NCI-H1694 (cell line): ENCODE measurements at places on chromosomes 1 and 21.

GRCh38 chr1:65817891-65818290, 25.2 kb downstream of the PDE4B start:
- DNase-seq = no peak

- no peak for DNase-seq
Observed at GRCh38 chr1:178628637-178629251, 96.3 kb upstream of the RALGPS2 start.

DNA sequence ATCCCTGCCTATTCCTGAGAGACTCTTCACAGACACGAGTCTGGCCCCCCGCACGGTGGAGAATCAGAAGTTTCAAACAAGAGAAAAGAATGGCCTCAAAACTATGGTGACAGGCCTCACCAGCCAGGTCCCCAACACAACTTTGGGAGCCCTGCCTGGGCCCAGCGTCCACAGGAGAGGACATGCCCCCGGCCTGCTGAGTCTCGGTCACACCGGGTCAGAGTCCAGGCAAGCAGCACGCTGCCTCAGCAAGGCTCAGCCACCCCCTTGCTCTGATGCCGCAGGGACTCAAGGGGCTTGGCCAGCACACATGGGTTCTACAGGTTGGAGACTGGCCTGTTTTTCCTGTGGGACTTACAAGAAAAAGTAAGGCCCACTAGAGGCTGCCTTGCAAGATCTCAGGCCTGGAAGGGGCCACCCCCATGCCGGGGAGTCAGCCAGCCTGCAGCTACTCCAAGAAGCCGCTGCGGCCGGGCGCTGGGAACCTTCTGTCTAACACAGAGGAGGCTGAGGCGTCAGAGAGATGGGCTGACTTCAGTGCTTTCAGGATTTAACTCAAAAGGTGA, 116.8 kb downstream of the NPHP4 start:
- DNase-seq = no peak

DNA sequence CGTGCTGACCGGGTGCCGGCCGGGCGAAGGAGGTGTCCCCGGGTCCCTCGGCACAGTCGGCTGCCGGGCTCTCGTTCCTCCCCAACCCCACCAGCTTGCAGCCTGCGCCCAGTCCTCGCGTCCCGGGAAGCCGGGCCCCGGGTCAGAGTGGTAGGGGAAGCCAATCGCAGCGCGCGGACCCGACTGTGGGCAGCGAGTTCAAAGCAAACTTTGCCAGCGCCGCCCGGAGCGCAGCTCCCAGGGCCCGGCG, 328 bp downstream of the MYCL start:
- peak; percentile 100 for DNase-seq

DNA sequence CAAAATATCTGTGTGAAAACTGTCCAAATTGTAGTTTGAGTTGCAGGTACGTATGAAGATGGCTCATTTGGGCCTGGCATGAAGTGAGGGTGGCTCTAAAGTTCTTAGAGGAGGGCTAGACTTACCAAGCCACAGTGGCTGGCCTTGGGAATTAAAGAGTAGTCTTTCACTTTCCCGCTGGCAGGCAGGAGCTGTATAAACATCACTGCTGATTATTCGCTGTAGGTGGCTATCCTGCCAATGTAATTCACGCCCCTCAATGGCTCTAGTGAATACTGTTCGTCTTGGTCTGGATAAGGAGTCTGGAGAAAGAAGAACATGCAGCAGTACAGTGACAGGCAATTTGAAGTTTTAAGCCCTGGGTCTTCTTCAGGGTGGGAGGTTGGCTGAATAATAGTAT, 31.0 kb downstream of the UROD start:
- DNase-seq = no peak

- no peak for DNase-seq
Observed at GRCh38 chr1:59266927-59267293, 30.0 kb upstream of the FGGY start.

DNA sequence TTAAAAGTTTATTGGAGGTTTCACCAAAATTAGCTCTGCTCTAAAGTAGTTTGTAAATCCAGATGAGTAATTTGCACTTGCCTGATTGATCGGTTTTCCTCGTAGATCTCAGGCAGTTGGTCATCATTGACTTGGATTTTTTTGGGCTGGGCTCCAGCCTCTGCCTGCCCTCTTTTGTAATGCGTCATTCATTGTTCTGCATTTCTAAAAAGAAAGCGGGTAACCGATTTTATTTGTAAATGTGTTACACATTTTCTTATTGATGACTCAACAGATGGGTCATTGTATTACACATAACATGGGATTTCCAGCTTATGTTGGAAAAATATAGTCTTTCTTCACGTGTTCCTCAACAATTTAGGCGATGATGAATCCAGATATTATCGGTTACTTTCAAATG, 5.5 kb downstream of the ETS2 start:
- no peak for DNase-seq

DNA sequence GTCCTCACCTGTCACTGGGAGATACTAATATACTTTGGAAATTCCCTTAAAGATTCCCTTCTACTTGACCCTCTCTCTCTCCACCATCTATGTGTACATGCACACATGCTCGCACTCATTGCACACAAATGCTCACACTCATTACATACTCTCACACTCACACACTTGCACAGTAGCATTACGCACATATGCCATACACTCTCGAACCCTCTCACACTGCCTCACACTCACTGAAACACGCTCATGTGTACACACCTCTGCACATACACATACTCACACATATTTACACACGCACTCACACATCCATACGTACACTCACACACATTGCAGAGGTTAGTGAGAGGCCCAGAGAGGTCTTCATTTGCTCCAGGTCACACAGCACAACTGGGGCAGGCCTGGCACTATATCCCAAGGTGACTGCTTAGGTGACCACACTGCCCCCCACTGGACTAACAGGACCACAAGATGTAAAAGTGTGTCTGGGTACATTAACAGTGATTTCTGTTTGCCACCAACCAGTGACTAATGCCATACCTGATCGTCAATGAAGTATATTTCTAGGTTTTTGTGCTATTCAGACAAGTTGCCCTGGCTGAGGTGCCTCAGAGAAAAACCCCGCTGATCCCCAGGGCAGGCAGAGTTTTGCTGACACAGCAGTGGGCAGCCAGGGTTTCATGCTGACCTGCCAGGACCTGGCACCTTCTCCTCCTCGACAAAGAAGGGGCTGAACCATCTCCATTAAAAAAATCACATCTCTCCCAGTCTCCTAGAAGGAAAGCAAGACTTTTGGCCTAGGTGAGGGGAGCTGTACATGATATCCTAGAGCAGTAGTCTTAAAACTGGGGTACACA, 28.5 kb upstream of the CAMK1G start:
- no peak for DNase-seq

GRCh38 chr1:90474158-90474557, 242.9 kb downstream of the BARHL2 start:
- DNase-seq = no peak

DNA sequence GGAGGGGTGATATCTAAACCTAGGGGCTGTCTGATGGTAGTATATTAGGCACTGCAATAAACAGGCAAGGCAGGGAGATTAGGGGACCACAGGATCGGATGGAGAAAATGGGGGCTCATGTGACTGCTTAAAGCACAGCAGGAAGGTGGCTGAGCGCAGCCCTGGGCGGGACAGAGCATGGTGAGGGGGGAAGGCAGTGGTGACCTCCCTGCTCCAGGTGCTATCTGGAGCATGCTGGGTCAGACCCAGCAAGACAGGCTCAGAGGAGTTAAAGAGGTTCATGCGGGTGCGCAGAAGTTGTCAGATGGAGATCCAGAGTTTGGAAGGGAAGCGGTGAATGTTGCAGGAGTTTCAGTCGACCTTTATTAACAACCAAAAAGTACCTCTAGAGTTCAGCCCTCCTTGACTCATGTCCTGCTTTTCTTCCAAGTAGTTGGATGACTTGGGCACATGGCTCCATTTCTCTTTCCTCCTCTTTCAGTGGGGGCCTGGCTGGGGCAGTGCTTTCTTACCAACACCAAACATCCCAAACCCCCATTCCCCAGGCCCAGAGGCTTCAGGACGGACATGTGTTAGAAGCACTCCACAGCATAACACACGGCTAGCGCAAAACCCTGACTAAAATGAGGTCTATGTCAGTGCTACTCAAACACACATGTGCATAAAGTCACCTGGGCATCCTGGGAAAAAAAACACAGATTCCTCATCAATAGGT, 41.5 kb downstream of the CAPN9 start:
- DNase-seq = no peak

GRCh38 chr21:43882952-43883545, 18.0 kb downstream of the AGPAT3 start:
- no peak for DNase-seq

GRCh38 chr21:38938343-38938742, 132.6 kb downstream of the ETS2 start:
- no peak for DNase-seq

DNA sequence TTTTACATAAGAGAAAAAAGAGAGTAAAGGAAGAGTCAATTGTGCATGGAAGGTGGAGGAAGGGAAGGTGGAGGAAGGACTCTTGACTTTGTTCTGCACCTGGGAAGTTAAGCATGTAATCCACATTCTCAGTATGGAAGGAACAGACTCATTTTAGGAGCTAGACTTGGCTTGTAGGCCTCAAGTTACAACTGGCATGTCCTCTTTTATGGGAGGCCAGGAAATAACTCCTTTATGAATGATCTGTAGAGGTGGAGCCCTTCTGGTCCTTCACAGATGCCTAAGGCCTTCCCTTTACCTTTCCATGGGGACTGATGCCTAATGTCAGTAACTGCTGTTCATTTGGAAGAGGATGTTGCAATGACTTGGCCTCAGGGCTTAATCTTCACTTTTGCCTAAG, 29.4 kb upstream of the CCSAP start:
- no peak for DNase-seq

DNA sequence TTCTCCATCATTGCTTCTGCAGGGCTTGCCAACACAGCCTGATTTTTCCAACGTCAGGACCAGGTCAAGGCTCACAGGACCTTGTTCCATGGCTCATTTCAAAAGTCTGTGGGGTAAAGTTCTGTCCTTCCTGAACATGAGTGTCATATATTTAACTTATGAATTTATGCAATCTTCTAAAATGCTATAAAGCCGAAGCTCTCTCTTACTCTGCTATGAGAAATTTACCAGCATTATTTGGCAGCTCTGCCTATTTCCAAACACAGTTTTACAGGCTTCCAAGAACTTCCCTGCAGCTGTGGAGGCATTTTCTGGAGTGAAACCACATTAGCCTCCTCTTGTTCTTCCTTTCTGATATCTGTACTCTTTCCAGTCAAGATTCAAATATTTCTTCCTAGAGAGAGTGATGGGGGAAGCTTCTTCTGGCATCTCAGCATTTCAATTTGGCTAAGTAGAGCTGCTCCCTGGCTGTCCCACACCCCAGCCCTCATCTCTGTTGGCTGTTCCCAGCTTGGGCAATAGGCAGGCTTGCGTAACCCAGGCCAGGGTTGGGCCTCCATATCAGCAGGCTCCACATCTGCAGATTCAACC, 15.6 kb upstream of the HMGCS2 start:
- DNase-seq = no peak

DNA sequence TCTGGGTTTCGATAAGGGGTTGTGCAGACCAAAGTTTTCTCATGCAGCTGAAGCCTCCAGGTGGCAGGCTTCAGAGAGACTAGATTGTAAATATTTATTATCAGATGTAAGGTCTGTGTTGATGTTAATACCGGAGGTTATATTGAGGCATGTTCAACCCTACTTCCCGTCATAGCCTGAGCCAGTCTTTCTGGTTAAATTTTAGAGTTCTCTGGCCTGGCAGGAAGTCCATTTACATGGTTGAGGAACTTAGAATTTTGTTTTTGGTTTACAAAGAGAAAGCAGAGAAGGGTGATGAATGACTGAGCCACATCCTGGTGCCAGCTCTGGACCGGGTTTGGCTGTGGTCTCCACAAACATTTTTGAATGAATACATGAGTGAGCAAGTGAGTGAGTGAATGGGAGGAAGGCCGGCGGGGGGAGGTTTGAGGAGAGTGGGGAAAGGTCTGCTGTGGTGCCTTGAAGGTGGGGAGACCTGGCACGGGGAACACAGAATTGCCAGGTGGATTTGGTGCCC, 218.5 kb downstream of the DISC1 start:
- no peak for DNase-seq

DNA sequence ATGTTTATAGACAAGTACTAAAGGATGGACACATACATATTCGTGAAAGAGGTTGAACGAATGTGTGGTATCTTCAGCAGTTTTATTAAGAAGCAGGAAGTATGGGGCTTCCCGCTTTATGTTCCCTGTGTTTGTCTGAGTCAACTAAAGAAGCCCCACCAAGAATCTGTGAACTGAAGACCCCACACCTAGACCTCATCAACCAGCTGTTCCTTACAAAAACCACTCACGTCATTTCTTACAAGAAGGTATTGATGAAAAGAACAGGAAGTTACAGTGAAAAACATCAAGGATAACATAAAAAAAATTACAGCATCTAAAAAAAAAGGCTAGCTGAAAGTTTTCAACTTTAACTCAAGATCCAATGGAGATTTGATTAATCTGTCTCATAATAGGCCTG, 12.3 kb downstream of the REG4 start:
- DNase-seq = no peak

- DNase-seq = peak; percentile 76
Observed at GRCh38 chr1:56424744-56425493, 154.4 kb downstream of the PLPP3 start.

- peak; percentile 17 for DNase-seq
Observed at GRCh38 chr1:228830185-228830953, 95.1 kb downstream of the RHOU start.

DNA sequence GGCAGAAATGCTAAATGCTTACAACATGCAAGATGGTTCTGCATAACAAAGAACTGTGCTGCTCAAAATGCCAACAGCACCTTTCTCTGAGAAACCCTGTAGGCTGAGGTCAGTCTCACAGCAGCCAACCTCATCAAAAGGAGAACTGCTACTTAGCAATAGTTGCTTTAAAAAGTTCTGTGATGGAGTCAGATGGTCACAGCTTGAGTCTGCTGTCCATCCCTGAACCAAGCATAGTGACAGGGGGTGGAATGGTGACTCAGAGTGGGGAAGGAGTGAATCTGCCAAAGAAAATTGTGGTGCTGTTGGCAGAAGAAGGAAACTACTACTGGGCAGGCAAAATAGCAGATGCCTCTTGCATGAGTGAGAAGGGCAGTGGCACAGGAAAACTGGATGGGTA, 106.0 kb upstream of the FAM78B start:
- no peak for DNase-seq

DNA sequence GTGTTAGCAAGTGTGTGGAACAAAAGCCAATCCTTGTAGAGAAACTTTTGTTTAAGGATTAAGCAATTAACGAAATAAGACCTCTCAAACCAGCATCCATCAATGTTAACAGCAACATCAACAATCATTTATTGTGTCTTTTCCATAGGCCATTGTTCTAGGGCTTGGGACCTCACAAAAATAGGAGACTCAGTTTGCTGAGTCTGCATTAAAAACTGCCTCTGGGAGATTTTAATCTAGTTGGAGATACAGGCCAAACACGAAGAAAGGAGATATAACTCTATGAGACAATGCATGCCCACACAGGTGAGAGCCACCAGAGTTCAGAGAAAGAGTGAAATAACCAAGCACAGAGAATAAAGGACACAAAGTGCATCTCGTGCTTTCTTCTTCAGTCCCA, 14.4 kb upstream of the SELP start:
- no peak for DNase-seq

- no peak for DNase-seq
Observed at GRCh38 chr1:205144751-205145150, 23.0 kb upstream of the RBBP5 start.

GRCh38 chr1:167695756-167696561, 25.8 kb upstream of the MPZL1 start:
- no peak for DNase-seq

- DNase-seq = no peak
Observed at GRCh38 chr1:55318116-55318817, 103.1 kb upstream of the USP24 start.
